ENCODE measurements at places on chromosomes 3 and 15.

DNA sequence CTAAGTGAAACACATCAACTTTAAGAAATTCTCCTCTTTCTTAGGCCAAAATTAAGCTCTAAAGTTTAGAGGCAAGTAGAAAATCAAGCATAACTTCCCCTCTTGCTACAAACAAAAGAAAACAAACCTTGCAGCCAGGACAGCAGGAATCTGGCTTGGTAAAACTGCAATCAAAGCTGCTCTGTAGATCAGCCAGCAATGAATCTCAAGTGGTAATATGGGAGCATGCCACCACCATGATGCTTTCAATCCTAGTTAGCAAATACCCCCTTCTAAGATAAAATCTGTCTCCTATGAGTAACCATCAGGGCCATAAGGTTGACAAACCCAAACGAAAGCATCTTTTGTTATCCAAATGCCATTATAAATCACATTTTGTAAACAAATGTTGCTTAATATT, 208.3 kb upstream of the PLSCR5 start:
- DNase-seq = no peak

GRCh38 chr15:83477808-83478537, 30.8 kb downstream of the SH3GL3 start:
- DNase-seq = no peak

- DNase-seq = peak; percentile 10
Observed at GRCh38 chr3:14775563-14775962, 43.2 kb upstream of the FGD5 start.

DNA sequence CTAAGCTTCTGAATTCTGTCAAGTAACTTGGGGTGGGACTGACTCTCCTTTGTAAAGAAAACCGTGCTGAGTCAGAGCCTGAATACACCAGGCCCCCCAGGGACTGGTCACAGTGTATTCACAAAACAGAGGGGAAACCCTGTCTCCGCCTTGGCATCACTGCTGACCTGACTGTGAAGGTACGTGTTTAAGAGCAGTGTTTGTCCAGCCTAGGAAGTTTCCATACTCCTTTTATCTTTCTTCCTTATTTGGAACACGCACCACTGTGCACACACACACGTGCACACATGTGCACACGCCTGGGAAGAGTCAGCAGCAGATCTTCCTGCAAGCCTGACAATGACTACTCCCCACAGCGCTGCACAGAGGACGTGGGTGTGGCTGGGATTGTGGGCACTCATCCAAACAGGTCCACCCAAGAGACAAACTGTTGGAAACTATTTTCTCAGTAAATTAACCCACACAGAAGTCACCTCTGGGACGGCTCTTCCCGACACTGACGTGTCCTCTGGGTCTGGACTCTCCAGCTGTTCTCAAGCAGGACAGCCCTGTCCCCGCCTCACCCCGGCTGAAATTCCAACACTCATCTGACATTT, 87.7 kb downstream of the ATP10A start:
- DNase-seq = no peak

- DNase-seq = no peak
Observed at GRCh38 chr3:120092474-120092873, 1.8 kb downstream of the GSK3B start.

GRCh38 chr3:124345845-124346244, 353.9 kb upstream of the ROPN1 start:
- no peak for DNase-seq

DNA sequence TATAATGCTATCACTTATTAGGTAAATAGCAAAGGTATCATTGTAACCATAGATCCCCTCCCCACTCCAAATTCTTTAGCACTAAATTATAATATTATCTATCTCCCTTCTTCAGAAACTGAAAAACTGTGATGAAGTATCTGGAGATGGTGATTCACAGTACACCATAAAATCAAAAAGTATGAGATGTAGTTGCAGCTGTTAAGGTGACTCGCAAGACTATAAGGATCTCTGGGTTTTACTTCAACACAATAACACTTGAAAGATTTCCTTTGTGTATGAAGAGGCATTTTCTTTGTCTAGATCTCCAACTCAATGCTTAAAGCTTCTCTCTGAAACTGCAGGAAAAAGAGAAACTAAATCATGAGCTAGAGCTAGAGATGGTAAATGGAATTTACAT, 46.9 kb downstream of the IFT57 start:
- no peak for DNase-seq

DNA sequence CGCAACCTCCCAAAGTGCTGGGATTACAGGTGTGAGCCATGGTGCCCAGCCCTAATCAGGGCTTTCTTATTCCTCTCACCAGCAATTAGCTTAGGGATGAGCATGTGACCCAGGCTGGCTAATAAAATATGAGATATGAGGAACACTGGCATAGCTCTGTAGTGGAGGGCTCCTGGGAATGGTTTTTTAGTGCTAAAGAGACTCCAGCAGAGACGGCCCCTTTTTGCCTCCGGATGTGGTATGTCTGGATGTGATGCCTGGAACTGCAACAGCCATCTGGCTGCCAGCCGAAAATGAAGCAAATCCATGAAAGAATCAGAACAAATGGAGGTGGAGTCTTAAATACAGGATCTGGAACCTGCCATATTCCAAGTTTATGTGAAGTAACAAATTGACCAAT, 69.1 kb upstream of the MAGI1 start:
- no peak for DNase-seq

DNA sequence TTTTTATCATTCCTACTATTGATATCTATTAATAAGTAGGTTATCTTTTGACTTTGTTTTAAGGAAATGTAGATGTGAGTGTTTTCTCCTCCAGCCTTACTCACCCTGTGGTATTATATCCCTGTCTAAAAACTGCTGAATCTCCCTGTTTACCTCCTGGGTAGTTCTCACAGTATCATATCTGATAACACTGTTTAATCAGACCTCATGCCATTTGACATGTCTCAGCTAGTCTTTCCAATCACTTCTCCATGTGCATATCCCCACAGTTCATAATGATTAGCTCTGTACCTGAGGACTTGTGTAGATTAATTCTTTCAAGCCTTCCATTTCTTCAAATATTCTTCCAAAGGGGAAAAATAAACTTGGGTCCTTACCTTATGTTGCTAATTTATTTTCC, 30.7 kb downstream of the DUOX2 start:
- no peak for DNase-seq

- DNase-seq = no peak
Observed at GRCh38 chr15:62545467-62546227, 380.6 kb upstream of the C2CD4B start.

DNA sequence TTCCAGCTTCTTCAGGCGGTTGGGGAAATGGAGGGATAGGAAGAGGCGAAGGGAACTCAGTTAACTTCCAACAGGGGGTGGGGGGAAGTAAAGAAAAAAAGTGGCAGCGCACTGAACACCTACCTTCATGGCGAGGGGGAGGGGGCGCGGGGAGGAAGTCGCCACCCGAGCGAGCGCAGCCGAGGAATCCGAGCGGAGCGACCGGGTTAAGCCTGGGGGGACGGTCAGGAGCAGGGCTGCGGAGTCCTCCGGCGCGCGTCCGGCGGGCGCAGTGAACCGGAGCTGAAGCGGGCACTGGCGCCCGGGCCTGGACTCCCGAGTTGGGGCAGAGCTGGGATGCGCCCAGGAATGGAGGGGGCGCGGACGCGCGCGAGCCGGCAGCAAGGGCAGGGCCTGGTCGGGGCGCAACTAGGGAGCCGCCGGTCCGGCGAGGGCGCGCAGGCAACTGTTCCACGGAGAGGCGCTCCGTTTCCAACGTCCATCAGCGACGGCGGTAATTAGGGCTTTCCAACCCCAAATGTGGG, at the start of gene WNT5A:
Gene WNT5A (minus strand): TSS at position 450 of the 524 bp plus-strand sequence. CDS start 321 bp downstream, at position 129.
- DNase-seq = no peak

GRCh38 chr3:130428871-130429712, 83.6 kb downstream of the COL6A5 start:
- DNase-seq = no peak

- DNase-seq = no peak
Observed at GRCh38 chr15:80517290-80517689, 113.1 kb downstream of the ARNT2 start.
